CD4-positive, alpha-beta T cell treated with Interleukin-17A for 4 hours (primary cell): ENCODE measurements at places on chromosomes 7 and 10.
A peak's percentile ranks its signal among the peaks of the same experiment; 100 is the strongest.

- no peak for DNase-seq
Observed at GRCh38 chr7:30019387-30019786, 7.1 kb downstream of the FKBP14 start.

- peak; percentile 50 for DNase-seq
Observed at GRCh38 chr10:6563075-6563474, 17.0 kb downstream of the PRKCQ start.

- no peak for DNase-seq
Observed at GRCh38 chr10:43842496-43842895, 193.8 kb upstream of the ZNF32 start.

DNA sequence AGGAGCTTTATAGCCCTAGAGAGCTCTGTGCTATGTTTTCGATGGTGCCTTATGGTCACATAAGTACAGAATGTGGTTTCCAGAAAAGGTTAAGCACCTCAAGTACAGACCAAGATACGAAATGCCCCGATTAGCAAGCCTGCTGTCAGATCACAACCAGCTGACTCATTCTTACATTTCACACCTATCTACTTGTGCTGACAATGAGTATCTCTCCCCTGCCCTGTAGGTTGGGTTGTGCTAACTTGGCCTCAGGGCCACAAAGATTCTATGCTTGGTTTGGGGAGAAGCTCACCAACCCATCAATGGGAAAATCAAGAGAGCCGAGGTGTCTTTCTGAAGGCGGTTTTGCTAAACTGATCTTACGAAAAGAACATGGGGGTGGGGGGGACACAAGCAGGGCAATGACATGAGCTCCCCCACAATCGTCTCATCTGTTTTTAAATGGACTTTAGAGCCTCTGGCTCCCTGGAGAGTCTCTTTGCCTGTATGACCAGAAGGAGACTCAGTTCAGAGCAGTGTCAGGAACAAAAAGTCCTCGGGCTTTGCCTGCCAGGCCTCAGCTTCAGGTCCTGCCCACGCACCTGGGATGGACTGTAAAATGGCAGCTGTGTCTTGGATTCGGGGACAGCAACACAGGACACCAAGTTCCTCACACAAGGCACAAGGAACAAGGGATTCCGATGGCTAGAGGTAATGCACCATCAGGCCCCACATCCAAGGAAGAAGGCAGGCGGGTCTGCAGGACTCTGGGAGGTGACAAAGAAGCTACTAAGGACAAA is 55.1 kb downstream of the FAM53B start:
- peak; percentile 59 for DNase-seq

- no peak for DNase-seq
Observed at GRCh38 chr7:46809886-46810285, 772.0 kb downstream of the TNS3 start.

GRCh38 chr7:98163704-98164494 is 47.3 kb upstream of the BHLHA15 start:
- DNase-seq: no peak

GRCh38 chr10:31466313-31466712 is 147.3 kb downstream of the ZEB1 start:
- no peak for DNase-seq
